ENCODE measurements at places on chromosomes 12 and 14.

DNA sequence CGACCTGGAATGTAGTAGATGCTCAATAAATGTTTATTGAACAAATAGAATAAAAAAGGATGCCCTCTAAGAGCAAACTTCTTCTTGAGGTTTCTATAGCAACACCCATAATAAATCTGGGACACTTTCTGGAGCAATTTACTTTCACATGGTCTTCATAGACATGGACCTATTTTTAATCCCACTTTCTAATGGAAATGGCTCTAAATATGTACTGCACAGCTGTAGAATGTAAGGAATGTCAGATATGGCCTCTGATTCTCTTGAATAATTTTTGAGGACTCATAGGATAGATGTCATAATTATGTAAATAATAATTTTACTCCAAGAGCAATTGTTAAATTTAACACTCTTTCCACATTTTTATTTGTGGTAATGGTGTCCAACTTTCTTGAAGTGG, 133.5 kb upstream of the DAAM1 start:
- DNase-seq, result no peak

DNA sequence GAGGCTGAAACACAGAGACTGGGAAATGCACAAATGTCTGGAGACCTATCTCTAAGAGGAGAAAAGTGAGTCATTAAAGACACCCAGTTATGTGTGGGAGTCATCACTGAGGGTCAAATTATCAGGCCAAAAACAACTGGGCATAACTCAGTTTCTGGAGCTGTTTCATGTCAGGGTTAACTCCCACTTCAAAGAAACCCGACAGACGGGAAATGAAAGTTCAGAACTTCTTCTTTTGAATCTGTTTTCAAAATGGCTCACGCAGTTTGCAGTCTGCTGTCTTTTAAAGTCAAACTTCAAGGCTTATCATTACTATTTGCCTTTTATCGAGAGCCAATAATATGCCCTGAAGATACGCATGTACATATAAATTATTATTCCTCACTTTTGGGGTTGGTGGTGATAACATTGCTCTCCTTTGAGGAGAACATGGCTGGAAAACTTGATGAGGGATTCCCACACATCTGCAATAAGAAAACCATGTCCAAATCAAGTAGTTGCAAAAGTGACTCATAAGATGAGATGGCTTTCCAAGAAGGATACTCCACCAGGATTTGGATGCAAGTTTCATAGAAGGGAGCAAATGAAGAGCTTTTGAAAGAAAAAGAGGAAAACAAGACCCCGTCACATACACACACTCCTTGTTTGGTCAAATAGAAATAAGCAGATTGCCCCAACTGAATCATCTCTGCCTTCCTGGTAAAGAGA, 341.4 kb downstream of the ADAMTS20 start:
- DNase-seq, result no peak

GRCh38 chr14:20809917-20810316, 7.3 kb upstream of the RNASE1 start:
- DNase-seq, result no peak

DNA sequence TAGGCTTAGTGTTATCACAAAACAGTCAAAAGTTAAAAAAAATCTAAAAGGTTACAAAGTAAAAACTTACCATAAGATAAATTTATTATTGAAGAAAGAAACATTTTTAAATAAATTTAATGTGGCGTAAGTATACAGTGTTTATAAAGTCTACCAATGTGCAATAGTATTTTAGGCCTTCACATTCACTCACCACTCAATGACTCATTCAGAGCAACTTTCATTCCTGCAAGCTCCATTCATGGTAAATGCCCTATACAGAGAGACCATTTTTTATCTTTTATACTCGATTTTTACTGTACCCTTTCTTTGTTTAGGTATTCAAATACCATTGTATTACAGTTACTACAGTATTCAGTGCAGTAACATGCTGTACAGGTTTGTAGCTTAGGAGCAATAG, 124.5 kb downstream of the ANO4 start:
- DNase-seq, result no peak

- no peak for DNase-seq
Measured at GRCh38 chr12:29148596-29148910, 525 bp upstream of the FAR2 start.

DNA sequence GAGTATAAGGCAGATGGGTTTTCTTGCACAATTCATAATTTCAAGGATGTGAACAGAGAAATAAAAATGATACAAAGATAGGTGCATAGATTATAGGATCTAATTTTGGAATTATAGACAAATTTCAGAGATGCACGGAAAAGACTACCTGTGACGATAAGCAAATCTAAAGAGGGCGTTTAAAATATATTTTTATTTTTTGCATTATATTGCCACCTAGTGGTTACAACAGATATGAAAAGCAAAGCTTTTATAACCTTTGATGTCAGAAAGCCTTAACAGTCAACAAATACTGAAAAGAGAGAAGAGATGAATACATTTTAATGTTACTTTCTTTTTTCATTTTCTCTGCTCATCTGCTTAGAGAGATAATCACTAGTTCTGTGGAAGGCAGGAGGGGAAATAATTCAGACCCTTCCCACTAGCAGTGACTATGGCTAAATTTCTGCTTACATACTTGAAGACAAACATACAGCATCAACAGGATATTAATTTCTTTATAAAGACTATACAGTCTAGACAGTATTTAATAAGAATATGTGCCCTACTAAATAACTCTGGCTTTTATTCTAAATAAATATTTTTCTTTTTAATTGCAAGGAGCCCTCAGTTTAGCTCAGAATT, 46.3 kb downstream of the NTS start:
- peak; percentile 77 for DNase-seq

GRCh38 chr12:54279227-54279631, 693 bp downstream of the CBX5 start:
- DNase-seq, result no peak

All from NCI-H1417 (cell line).